ENCODE measurements at places on chromosomes 16 and 17. TPM values are rescaled to one million over a fixed set of nuclear protein-coding genes. Genes with fewer than 3 reads are reported as not detected.

TSPOAP1 gene
- 43.7 TPM for total RNA-seq

HSF5 gene
- 0.90 TPM for total RNA-seq

APOBR gene
- total RNA-seq = 0.26 TPM

LPO gene
- total RNA-seq = not detected

NEUROD2 gene
- total RNA-seq = not detected

CD79B gene
- 4.2 TPM for total RNA-seq

GRCh38 chr16:67017810-67018488 lies 11.0 kb upstream of the CBFB start:
- peak; percentile 43 for DNase-seq

GRCh38 chr17:76261421-76262215 lies 3.5 kb upstream of the UBALD2 start:
- no peak for DNase-seq

DNA sequence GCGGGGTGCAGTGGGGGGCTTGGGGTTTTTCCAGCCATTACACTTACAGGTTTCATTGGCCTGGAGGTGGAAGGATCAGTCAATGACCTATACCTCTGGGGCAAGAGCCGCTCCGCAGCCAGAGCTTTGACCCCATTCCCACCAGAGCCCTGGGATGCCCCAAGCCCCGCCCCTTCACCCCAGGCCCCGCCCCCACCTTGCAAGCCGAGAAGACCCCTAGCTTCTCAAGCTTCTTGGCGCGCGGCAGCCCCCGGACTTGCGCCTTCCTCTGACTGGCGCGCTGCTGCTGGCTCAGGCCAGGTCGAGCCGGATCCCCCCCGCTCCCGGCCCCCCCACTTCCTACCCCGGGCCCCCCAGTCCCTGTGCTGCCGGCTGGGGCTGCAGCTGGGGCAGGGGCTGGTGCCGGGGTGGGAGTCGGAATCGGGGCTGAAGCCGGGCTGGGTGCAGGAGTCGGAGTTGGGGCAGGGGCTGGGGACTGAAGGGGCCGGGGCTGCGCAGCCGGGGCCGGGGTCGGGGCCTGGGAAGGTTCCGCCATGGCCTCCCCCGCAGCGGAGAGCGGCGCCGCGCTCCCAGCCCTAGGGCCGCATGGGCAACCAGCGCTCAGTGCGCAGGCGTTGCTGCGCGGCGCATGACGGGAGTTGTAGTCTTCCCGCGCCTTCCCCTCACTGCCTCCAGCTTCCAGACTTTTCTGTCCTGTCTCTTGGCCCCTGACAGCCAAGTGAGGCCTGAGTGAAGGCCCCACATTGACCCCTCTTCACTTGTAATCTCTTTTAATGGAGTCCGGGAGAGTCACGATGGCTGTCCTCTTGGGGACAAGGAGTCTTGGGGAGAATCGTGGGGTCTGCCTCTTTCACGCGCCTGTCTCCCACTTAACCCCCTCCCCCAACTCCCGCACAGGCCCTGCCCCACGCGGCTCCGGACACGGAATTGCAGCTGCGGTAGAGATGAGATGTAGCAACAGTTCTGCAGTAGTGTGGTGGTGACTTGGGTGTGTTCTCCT lies at the start of gene KAT2A:
Gene KAT2A (minus strand): TSS at position 598 of the 1,000 bp plus-strand sequence. CDS start 63 bp downstream, at position 535.
- peak; percentile 76 for DNase-seq

GRCh38 chr16:71303938-71304337 lies 14.7 kb upstream of the CMTR2 start:
- DNase-seq = no peak

DNA sequence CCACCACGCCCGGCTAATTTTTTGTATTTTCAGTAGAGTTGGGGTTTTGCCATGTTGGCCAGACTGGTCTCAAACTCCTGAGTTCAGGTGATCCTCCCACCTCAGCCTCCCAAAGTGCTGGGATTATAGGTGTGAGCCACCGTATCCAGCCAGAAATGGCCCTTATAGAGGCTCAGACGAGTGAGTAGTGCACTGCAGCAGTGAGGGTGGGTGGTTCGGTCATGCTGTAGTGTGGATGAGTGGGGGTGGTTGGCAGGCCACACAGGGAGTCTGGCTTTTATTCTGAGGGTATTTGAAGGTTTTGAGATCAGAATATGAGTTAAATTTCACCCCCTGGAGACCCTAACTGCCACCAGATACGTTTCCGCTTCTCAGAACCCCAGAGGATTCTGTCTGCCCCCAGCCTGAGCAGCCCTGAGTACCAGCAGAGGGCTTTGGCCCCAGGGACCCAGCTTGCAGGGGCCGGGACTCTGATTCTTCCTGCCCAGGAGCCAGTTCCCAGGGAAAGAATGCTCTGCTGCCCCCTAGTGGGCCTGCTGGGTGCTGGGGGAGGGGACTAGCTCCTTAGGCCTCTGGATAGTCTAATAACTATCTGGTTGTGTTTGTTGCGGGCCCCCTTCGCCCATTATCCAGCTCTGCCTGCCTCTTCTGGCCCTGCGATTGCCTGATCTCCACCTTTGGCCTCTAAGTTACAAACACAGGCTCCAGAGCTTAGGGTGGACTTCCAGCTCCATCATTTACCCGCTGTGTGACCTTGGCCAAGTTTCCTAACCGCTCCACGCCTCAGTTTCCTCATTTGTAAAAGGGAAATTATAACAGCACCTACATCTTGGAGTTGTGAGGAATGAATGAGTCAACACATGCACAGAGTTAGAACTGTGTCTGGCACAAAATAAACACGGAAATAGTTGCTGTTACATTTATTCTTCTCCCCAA lies 2.0 kb downstream of the ZNF771 start:
- DNase-seq = peak; percentile 91

GRCh38 chr16:52552643-52553042 lies 5.7 kb upstream of the TOX3 start:
- DNase-seq = no peak

- no peak for DNase-seq
Observed at GRCh38 chr16:84654238-84654637, 5.9 kb downstream of the KLHL36 start.

DNA sequence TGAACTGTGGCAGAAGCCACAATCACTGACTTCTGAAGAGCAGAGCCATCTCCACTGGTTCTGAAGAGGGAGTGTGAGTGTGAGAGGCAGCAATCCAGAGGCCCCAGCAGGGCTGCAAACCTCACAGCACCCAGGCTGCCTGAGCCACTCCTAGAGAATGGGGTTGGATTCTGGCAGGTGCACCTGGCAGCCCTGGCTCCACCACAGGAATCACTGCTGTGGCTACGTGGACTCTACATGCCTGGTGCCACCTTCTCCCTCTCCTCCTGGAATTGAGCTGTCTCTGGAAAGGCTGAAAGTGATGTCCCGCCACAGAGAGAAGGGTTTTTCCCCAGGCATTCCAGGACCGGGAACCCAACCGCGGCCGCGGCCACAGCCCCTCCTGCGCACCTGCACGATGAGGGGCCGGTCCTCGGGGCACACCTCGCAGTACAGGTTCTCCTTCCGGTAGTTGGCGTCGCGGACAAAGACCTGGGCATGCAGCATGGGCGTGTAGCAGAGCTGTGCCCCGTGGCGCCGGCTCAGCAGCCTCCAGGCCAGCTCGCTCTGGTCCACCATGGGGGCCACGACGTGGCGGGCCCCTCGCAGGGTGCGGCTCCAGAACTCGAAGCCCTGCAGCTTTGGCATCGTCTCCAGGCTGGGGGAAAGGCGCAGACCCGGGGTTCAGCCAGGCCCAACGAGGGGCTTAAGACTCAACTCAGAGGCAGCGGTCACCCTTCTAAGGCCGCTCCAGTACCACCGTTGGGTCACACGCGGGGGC lies 991 bp downstream of the DUS1L start:
- no peak for DNase-seq

DNA sequence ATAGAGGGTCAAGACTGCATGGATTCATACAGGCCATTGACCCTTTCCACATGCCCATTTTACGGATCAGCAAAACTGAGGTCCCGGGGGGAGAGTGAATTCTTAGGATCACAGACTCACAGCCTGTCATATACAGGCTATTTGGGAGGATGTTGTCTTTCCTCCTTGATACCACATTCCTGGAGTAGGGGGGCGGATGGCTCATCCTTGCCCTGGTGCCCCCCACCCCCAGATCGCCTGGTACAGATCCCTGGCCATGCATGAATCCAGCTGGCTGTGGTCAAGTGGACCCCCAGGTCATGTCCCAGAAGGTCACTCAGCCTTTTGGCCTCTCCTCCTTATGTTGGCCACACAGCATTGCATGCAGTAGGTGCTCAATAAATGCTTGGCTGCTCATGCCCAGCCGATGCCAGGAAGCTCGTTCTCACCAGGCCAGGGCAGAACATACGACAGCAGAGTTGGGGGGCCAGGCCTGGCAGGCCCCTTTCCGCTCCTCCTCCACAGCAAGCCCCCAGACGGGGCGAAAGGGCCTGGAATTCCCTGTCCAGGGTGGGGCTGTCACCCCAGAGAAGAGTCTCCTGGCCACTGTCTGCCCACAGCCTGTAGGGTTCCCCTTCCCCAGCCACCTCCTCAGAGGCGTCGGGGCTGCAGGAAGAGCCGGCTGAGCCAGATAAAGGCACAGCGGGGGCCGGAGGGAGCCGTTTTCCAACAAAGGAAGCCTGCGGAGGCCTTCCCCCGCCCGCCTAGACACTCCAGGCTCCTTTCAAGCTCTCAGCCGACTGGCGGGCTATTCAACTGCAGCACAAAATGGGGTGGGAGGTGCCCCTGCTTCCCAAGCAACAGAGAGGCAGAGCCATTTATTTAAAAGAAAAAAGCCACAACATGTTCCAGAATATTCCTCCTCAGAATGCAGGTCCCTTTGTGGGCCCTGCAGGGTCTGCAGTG lies 215.7 kb upstream of the CIBAR2 start:
- DNase-seq = no peak

GRCh38 chr16:71448274-71448866 lies 6.5 kb upstream of the TLE7 start:
- DNase-seq = no peak

- DNase-seq = no peak
Observed at GRCh38 chr17:52145476-52145875, 13.0 kb downstream of the CA10 start.
